ENCODE measurements at places on chromosomes 11 and 22.

DNA sequence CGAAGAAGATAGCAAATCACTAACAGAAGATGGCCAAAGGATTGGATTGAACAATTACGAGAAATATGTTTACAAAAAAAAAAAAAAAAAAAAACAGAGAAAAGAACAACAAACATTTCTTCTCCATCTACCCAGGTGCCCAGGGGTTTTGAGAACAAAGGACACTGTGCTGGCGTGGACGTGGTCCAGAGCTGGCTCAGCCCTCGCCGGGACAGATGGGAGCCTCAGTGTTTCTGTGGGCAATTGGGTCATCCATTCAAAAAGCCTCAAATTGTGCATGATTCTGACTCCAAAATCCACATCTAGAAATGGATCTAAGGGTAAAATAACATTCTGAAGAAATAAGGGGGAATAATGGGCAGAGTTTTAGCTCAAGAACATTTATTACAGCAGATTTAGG lies 63.1 kb downstream of the DHCR7 start:
- no peak for DNase-seq

GRCh38 chr11:129918361-129918760 lies 23.0 kb upstream of the NFRKB start:
- DNase-seq: no peak

DNA sequence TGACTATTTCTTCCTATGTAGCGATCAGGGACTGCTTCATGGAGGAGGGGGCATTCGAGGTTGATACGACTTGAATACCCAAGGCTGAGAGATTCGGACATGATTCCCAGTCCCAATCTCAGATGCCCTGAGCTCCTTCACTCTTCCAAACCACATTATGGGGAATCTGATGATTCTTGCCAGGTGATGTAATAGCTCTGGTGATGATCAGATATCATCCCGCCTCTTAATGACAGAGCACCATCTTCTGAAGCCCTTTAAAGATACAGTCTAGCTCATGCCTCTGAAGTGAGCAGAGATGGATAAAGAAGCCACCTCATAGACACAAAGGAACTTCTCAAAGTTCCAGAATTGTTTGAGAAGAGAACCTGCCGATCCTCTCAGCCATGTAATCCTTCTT lies 8.9 kb upstream of the CLMP start:
- no peak for DNase-seq

DNA sequence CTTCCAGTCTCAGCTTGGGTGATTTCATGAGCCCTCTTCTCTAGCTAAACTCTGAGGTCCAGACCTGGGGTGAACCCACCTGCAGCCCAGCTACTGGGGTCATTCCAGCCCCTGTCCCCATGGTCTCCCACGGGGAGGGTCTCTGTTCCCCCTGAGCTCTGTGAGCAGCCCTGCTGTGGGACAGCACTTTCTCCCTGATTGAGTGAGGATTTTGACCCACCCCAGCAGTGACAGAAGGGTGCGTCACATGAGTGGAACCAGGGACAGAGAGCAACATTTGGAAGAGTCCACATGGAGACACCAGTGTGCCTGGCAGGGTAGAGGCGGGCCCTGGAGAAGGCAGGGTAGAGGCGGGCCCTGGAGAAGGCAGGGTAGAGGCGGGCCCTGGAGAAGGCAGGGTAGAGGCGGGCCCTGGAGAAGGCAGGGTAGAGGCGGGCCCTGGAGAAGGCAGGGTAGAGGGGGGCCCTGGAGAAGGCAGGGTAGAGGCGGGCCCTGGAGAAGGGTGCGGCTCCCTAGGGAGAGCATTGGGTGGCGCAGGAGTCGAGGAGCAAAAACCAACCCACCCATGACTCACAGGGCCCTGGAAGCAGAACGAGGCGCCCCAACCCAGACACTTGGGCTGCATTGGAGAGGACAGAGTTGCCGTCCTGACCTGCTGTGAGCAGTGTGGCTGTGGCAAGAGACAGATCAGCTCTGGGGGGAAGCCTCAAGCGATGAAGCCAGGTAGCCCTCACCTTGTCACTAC lies 227.7 kb upstream of the B3GAT1 start:
- no peak for DNase-seq

DNA sequence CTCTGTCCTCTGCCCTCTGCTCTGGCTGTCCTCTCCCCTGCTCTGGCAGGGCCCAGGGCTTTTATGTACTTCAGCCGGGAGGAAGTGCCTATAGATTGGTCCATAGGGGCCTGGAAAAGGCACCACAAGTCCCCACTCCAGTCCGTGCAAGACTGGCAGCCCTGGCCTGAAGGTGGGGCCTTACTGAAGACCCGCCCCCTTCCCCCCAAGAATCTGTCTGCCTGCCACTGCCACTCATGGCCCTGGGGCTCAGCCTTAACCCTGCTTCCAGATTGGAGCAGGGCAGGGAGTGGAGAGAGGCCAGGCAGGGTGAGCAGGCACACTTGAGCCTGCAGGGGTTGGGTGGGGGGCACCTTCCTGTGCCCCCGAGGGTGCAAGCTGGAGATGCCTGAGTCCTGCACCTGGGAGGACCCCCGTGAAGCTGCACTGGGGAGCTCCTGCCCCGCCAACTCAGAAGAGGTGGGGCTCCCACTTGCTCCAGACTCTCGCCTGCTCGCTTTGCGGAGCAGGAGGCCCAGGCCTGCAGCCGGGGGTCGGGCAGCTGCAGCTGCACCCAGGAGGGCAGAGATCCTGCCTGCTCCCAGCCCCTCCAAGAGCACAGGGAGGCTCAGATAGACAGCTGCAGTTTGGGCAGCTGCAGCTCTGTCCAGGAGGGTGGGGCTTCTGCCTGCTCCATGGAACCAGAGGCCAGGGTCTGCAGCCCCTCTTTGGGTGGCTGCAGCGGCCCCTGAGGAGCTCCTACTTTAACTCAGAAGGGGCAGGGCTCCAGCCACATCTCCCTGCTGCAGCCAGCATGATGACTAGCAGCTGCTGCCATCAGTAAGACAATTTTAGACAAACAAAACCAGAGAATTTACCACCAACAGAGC lies 51.0 kb upstream of the SC5D start:
- DNase-seq: no peak

DNA sequence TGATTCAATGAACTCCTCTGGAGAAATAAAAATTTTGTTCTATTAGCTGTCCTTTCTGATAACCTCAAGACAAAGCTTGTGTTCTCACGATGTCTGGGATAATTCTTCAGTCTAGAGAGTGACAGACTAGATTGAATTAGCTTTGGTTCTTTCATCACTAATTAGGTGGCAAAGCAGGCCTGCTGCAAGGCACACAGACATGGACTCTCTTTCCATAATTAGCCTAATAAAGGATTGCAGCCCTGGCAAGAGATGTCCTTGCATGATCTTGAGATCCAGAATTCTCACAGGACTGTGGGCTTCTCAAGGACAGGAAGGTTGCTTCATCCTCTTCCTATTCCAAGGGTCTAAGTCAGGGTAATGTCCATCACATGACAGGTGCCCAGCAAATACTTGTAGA lies 245.6 kb upstream of the ZC3H12C start:
- no peak for DNase-seq

GRCh38 chr11:8733852-8734251 lies 51.3 kb downstream of the RPL27A start:
- no peak for DNase-seq

- DNase-seq: peak; percentile 28
These were observed 180.7 kb downstream of the MPPED1 start for GRCh38 chr22:43592476-43592875.

DNA sequence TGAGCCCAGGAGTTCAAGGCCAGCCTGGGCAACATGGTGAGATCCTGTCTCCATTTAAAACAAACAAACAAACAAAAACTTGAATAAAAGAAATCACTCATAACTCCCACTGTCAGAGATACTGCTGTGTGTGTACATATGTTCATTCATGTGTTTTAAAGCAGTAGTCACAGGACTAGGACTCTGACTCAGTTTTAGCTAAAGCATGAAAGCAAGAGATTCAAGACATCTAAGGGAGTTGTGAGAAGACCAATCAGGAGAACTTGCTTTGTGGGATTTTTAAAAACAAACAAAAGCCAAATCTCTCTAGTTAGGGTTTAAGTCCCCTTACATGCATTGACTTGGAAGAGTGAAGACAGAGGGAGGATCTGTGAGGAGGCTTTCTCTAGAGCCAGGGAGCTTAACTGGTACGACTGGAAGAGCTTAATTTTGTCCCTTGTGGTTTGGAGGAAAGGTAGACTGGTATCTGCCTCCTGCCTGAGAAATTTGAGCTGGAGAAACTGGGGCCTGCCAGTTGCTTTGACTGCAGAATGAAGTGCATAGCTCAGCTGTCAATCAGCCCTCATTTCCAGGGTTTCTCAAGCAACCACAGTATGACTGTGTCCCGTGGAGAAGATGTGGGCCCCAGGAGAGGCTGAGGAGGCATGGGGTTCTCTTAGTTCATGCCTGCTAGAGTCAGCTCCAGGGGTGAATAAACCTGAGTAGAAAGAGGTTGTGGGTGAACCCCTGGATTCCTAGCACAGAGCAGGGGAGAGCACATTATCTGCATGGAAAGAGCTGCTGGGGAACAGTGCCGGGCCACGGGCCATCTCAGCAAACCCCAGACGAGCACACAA lies 30.6 kb downstream of the EXPH5 start:
- DNase-seq: no peak

GRCh38 chr11:101870510-101870909 lies 44.3 kb upstream of the CEP126 start:
- no peak for DNase-seq

GRCh38 chr11:69928121-69928520 lies 108.9 kb upstream of the FGF3 start:
- no peak for DNase-seq

GRCh38 chr11:64859542-64860414 lies 15.3 kb upstream of the CDC42BPG start:
- no peak for DNase-seq

- peak; percentile 39 for DNase-seq
These were observed 20.1 kb upstream of the PEX26 start for GRCh38 chr22:18057568-18058209.

Measured in NCI-H2029 (cell line).